Frontal cortex (tissue), 4 donors: ENCODE measurements at places on chromosomes 2 and 18. TPM values are rescaled to one million over a fixed set of nuclear protein-coding genes. Genes with fewer than 3 reads are reported as not detected.

ITGA6 gene
- 26.5 TPM for total RNA-seq

PLB1 gene
- 1.2 TPM for total RNA-seq

FZD7 gene
- 15.5 TPM for total RNA-seq

RPE gene
- total RNA-seq, result 68.5 TPM

GKN1 gene
- not detected for total RNA-seq

SERPINB13 gene
- 0.41 TPM for total RNA-seq

ADCYAP1 gene
- total RNA-seq, result 7.3 TPM

SIX2 gene
- 0.41 TPM for total RNA-seq

SERPINB7 gene
- not detected for total RNA-seq

- DNase-seq, result no peak
These were observed 224.5 kb downstream of the SP3 start for GRCh38 chr2:173740639-173741038.

GRCh38 chr18:67290421-67290820, 226.1 kb downstream of the DSEL start:
- DNase-seq, result no peak

- DNase-seq, result no peak
These were observed 54.8 kb downstream of the DNMT3A start for GRCh38 chr2:25286723-25287483.

DNA sequence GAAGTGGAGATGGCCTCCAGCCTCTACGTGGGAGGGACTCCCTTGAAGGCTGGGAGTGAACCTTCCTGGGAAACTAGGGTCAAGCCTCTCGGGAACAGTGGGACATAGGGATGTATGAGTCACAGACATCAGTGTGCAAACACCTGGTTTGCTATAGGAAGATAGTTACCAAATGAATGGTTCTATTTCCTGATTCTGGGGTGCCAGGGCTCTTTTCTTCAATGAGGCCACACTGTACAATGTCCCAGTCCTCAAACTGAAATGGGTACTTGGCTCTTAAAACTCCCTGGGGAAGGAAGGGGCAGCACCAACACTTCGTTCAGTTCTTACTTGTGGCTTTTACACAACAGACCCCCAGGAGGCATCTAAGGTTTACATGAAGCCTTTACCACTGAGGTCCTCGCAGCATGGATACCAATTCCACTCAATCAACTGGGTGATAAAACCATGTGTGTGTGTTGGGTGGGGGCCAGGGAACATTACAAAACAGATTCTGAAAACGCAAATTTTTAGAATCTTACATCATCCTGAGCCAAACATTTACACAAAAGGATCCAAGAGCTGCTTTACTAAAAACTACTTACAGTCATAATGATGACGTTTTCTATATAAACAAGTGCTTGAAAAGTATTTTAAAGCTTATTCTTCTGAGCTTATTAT, 10.4 kb downstream of the ERFE start:
- no peak for DNase-seq

DNA sequence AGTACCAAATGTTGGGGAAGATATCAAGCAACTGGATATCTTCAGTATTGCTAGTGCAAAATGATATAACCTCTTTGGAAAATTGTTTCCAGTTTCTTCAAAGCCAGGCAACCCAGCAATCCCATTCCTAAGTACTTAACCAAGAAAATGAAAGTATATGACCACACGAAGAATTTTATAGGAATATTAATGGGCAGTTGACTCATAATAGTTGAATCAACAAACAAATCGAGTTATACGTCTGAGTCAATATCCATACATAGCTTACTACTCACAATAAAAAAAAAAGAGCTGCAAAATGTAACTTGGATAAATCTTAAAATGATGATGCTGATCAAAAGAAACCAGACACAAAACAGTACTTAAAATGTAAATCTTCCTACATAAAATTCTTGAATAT, 810.4 kb downstream of the METTL4 start:
- no peak for DNase-seq

GRCh38 chr2:117972476-117973123, 41.3 kb downstream of the CCDC93 start:
- DNase-seq, result no peak

GRCh38 chr2:207140265-207140664, 25.5 kb downstream of the KLF7 start:
- DNase-seq, result no peak

- no peak for DNase-seq
These were observed 2.9 kb upstream of the EVA1A start for GRCh38 chr2:75563591-75563990.

DNA sequence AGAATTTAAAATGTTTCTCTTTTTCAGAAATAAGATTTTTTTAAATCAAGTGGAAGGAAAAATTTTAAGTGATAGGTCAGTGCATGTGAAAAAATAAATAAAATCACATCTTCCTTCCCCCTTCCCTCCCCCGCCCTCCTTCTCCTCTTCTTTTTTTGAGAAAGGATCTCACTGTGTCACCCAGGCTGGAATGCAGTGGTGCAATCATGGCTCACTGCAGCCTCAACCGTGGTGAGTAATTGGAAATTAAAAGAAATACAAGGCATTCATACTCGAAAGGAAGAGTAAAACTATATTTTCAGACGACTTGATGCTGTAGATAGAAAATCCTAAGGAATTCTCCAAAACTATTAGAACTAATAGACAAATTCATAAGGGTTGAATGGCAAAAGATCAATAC, 16.9 kb upstream of the CRACDL start:
- no peak for DNase-seq

GRCh38 chr2:230498506-230499107, 82.6 kb downstream of the SP100 start:
- no peak for DNase-seq

DNA sequence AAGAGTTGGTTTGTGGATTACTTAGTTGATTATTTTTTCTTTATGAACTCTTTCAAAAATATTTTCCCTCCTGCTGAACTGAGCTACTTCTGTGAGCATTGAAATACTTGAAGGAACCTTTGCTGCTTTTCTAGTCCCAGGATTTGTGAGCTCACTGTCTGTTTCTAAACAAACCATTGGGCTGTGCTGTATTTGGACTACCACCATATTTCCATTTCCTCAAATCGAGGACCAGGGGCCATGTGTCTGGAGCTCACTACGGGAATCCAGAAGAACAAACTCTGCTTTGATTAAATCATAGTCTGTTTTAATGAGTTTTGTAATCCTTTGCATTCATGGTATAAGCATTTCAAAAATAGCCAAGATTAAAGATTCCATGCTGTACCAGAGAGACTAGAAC, 1.3 kb downstream of the MRPL33 start:
- no peak for DNase-seq

DNA sequence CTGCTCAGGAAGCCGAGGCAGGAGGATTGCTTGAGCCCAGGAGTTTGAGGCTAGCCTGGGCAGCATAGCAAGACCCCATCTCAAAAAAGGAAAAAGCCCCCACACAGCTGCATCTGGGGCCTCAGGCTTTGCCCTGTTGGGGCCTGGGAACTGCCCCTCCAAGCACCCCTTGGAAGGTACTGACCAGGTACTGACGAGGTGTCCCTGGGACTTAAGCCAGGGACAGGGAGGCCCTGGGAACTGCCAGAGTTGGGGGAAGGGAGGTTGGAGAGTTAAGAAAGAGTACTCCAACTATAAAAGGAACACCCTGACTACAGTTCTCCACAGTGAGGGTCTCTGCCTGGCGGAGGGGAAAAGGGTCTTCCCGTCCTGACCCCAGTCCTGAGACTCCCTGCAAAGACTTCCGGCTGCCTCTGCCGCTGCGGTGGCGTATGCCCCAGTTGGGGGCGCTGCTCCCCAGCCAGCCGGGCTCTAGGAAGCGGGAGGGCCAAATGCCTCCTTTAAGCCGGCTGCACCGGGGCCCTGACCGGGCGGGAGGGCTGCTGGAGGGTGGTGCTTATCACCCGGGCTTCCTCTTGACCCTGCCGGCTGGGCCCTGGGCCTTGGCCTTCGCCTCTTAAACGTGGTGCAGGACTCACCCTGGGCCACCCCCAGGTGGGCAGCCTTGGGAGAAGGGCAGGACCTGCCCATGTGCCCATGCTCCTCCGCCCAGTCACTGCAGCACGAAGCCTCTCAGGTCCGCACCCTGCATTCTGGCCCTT, 12.8 kb downstream of the SLC30A3 start:
- no peak for DNase-seq

- DNase-seq, result no peak
These were observed 308.5 kb downstream of the TNS1 start for GRCh38 chr2:217694291-217694690.

DNA sequence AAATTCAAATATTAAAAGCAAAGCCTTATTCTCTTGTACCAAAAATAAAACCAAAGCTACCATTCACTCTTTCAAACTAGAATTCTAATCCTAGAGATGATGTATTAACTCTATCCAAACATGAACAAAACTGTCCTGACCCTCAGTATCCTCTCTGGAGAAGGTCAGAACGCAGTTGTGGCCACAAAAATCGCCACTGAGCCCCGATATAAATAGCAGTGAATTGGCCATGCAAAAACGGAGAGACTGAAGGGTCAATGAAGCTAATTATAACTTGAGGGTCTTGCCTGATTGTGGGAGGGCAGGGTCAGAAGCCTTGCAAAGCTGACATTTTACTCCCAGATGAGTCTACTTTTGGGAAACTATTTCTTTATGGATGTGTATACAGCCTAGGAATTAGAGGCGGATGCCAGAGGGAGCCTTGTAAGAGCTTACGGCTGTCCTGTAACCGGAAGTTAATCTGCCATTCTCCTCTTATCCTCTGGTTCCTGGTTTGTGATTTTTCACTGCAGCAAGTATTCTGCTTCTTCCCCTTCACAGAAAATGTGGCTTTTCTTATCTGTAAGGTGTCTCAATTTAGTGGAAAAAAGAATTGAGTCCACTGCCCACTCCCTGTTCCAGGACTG, 28.1 kb downstream of the CAVIN2 start:
- no peak for DNase-seq

GRCh38 chr2:181431674-181432073, 25.5 kb upstream of the ITGA4 start:
- no peak for DNase-seq

DNA sequence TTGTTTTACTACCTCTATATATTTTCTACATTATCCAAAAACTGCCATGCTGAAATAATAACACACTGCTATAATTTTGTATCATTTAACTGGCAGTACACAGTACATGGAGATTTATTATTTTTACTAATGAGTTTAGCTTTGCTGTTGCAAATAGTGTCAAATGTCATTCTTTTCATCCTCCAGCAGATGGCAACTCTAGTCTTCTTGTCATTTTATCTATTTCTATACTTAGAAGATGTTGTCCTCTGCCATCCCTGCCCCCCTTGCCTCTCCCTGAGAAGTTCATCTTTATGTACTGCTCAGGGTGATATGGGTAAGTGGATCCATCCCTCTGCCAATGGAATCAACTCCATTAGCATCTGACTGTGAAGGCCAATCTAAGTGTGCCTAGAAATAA, 21.7 kb upstream of the LRRTM1 start:
- no peak for DNase-seq

DNA sequence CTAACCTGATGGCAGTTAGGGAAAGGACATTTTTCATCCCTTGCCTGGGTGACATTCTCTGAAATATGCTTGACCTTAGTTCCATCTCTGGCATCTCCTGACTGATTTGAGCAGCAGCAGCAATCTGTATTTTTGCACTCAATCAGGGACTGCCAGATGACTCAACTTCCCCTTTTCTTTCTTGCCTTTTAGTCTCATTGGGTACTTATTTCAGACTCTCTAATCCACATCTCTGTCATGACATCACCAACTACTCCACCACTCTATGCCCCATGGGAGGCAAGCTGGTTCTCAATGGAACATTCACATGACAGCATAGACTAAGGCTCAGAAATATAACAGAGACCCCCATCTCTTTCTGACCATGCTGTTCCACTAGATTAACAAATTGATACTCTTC, 254.2 kb downstream of the RIT2 start:
- no peak for DNase-seq

GRCh38 chr18:46360866-46361265, 256.7 kb downstream of the HAUS1 start:
- DNase-seq, result no peak

GRCh38 chr2:15119722-15120175, 441.4 kb downstream of the NBAS start:
- no peak for DNase-seq

GRCh38 chr2:230346921-230347533, 20.0 kb downstream of the SP140L start:
- no peak for DNase-seq

- DNase-seq, result no peak
These were observed 135.5 kb downstream of the MEIS1 start for GRCh38 chr2:66570471-66570870.

DNA sequence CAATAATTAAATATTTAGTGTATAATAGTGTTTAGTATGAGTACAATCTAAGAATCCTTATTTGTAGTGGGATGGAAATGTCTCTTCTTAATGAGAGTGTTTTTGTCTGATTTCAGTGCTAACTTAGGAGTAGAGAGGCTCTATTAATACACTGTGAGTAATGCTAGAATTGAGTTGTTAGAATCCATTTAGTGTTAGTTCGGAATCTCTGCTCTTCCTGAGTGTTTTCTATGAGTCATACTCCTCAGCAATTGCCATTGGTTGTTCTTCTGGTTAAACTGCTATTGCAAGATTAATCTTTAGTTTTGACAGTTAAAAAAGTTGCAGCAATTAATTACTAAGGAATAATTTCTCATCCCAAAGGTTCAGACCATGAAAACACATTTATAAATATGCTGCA, 828.6 kb upstream of the POU3F3 start:
- no peak for DNase-seq

- DNase-seq, result no peak
These were observed 2.1 kb downstream of the MLPH start for GRCh38 chr2:237488901-237489860.
